ENCODE measurements at places on chromosomes 4 and X. TPM values are rescaled to one million over a fixed set of nuclear protein-coding genes. Genes with fewer than 3 reads are reported as not detected.

GRCh38 chr4:108377021-108377420 is 208.3 kb upstream of the LEF1 start:
- no peak for DNase-seq

- DNase-seq = no peak
Observed at GRCh38 chr4:78747475-78747922, 28.7 kb upstream of the BMP2K start.

DNA sequence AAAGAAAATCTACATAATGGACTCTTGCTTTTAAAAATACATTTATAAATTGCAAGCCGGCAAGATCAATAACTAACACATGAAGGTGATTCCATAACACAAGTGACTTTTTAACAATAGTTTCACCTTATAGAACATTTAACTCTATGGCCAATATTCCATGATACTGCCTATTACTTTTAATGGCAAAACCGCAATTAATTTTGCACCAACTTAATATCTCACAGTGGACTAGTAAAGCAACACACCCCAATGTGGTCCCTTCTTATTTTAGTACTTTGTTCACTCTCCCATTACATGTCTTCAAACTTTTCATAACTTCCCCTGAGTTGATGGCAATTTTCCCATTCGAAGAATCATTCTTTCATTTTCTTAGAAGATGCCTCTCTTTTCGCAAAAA is 351.6 kb upstream of the F9 start:
- no peak for DNase-seq

- peak; percentile 50 for DNase-seq
Observed at GRCh38 chr4:14221176-14221575, 593.7 kb upstream of the BOD1L1 start.

DNA sequence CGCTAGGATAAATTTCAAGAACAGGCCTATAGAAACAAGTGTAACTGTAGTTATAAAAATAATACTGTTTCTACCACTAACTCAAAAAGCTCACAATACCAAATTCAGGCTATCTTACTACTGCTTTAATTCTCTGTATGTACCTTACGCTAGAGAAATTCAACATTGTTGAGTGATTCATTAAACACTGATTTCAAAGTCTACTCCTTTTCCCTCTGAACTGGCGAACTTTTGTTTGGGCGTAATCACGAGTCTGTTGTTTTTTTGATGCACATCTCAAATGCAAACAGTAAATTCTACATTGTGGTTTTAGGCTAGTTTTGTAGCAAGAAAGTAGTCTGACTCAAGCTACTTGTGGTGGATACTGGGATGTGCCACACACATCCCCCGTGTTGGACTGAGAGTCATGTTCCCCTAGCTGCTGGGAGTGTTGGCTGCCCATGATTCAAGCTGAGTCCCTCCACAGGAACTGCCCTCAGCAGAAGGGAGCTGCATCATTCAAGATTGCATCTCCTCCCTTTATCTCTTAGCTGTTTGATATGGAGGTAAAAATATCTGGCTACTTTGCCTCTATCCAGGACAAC is 406.1 kb downstream of the RAPGEF2 start:
- DNase-seq = no peak

DNA sequence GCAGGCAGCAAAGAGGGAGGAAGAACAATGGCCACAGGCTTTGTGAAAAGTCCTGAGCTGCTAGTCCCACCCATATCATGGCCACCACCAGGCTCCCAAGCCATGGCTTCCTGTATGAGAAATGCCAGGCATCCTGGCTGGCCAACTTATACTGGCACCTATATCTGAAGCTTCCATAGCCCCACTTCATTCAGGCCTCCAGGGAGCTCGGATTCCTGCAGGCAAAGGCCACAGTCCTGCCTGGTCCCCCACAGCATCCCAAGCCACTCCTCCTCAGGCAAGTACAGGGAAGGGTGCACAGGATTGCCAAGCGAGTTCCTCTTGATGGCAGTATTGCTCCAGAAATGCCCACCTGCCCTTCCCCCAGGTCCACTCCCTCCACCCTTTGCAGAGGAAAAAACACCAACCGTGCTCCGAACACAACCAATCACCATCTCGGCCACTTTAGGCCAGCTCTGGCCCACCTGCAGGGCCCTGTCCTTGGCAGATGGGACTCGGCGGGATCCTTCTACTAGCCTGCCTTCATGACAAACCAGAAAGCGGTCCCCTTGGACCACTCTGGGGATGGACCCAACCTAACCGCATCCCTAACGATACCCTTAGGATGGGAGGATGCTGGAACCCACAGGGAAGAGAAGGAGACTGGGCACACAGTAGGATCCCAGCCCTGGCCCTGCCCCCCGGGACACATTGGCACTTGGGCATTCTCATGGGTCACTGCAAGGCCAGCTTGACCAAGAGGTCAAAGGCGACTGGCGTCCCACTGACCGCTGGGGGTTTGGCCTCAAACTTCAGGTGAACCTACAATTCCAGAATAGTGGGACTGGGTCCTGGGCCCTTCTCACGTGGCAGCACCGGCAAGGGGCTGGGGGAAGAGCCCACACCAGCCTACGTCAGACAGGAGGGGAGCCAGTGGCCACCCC is 220.4 kb upstream of the AGTR2 start:
- DNase-seq = no peak

- no peak for DNase-seq
Observed at GRCh38 chr4:159018062-159018629, 84.7 kb upstream of the RAPGEF2 start.

GRCh38 chr4:7808181-7808580 is 131.5 kb downstream of the AFAP1 start:
- no peak for DNase-seq

DNA sequence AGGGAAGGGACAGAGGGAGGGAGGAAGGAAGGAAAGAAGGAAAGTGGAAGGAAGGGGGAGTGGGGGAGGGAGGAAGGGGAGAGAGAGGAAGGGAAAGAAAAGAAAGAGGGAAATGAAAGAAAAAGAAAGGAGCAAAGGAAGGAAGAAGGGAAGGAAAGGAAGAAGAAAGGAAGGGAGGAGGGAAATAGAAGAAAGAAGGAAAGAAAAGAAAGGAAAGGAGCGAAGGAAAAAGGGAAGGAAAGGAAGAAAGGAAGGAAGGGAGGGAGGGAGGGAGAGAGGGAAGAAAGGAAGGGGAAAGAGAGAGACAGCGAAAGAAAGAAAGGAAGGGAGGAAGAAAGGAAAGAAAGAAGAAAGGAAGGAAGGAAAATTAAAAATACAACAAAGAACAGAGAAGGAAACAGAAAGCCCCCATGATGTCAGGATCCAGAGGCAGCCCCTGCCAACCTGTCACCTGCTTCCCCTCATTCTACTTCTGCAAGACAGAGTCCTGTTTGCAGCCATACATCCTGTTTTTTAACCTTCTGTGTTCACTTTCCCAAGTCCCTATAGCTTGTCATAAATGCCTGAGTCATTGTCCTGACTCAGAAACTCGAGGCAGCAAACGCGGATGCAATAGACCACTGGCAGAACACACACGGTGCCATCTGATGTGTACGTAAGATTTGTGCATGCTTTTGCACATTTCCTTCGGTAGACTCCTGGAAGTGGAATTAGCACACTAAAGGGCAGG is 77.0 kb upstream of the C4orf50 start:
- DNase-seq = peak; percentile 33

- DNase-seq = peak; percentile 33
Observed at GRCh38 chr4:177313263-177313662, 3.6 kb downstream of the NEIL3 start.

GRCh38 chrX:3713225-3713936 is at the start of gene PRKX:
PRKX (minus strand) TSS chrX:3713649; CDS start chrX:3713253, 396 bp downstream.
- DNase-seq = no peak

DNA sequence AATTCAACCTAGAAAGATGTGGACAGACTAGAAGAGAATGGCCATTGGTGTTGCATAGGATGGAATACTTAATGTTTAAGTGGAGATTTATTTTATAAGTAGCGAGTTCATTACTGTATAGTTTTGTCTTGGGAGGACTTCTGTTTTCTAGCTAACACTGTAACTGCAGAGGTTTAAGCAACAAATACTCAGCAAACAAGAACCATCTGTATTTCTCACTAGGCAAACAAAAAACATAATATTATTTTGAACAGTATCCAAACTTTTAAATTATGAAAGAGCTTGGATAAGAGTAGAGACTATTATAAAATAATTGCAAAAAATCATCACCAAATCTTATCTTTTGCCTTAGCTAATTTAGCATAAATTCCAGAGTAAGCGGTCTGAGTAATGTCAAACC is 121.1 kb downstream of the GLRA3 start:
- DNase-seq = no peak

GRCh38 chr4:120081726-120082125 is 15.1 kb upstream of the MAD2L1 start:
- no peak for DNase-seq

GRCh38 chr4:40980318-40980883 is 230.6 kb downstream of the NSUN7 start:
- peak; percentile 22 for DNase-seq

DNA sequence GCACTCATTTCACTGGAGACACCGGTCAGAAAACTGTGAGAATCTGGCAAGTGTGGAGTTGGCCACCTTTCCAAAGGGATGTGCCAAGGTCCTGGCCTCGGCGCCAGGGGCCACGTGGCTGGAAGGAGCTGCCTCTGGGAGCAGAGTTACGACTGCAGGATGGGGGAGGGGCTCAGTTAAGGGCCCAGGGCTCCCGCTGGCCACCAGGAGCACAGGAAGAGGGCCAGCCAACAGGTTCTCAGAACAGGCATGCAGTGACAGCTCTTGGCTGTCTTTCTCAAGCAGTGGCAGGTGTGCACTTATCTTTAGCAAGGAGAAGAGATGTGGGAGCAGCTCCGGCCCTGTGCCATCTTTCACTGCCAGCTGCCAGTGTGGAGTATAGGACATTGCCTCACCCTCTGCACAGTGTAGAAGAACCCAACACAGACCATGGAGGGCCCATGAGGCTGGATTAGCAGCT is 115.9 kb upstream of the RBPJ start:
- no peak for DNase-seq

Gene PWWP3B
- total RNA-seq = 0.64 TPM

Gene SATL1
- total RNA-seq = not detected

Gene APELA
- not detected for total RNA-seq

Gene PHOX2B
- not detected for total RNA-seq

Gene PPP2R2C
- total RNA-seq = 3.1 TPM

Gene NHSL2
- total RNA-seq = not detected

Gene CTAG1B
- total RNA-seq = not detected

Gene ADGRA3
- total RNA-seq = 24.2 TPM

Measured in bronchial epithelial cell (primary cell).